MCF 10A (cell line): ENCODE measurements at places on chromosomes 7 and 10. TPM values are rescaled to one million over a fixed set of nuclear protein-coding genes. Genes with fewer than 3 reads are reported as not detected.

DNA sequence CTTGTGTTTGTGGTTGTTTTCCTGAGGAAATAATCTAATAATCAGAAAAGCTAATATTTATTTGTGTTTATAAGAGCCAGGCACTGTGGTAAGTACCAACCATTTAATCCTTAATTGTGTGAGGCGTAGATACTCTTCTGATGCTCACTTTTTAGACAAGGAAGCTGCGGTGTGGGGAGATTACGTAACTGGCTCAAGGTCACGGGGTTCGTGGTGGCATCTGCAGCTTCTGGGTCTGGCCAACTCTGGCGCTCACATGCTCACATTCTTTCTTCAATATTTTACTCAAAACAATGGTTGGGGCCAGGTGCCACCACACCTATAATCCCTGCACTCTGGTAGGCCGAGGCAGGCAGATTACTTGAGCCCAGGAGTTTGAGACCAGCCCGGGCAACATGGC is 77.6 kb downstream of the RALA start:
- H3K36me3 ChIP-seq = peaks cover 51% of the 10 kb centered on the region
- H3K27me3 ChIP-seq = no peaks in the 10 kb centered on the region
- no peak overlapping the region for H3K4me3 ChIP-seq
- peaks cover 16% of the 10 kb centered on the region for H3K4me1 ChIP-seq

The RTKN2 gene
- 1.6 and 2.6 TPM in 2 replicates for total RNA-seq

DNA sequence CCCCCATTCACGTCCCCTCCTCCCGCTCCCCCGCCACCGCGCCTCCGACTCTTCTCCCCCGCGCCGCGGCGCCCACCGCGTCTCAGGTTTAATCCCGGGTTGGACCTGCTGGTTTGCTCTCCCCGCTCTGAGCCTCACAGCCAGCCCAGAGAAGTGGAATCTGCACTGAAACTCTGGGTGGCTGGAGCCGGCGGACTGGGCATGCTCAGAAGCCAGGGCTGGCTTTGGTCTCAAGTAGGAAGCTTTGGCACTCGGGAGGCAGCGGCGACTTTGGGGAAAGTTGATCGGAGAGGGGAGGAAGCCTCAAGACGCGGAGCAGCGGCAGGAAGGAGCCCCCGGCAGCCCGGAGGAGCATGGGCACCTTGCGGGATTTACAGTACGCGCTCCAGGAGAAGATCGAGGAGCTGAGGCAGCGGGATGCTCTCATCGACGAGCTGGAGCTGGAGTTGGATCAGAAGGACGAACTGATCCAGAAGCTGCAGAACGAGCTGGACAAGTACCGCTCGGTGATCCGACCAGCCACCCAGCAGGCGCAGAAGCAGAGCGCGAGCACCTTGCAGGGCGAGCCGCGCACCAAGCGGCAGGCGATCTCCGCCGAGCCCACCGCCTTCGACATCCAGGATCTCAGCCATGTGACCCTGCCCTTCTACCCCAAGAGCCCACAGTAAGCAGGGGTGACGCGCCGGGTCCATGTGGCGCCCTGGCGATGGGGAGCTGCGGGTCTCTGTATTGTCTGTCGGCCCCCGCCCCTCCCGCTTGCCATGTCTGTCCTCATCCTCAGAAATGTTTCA is at the start of gene PRKG1:
Gene PRKG1, plus strand, starts transcription at position 250 of the 791 bp plus-strand sequence.
- H3K4me3 ChIP-seq = peak within 1 kb of the TSS; percentile 80
- H3K27me3 ChIP-seq = peaks cover 88% of the 10 kb centered on the region
- no peak for DNase-seq
- no peaks in the 10 kb centered on the region for H3K4me1 ChIP-seq
- H3K36me3 ChIP-seq = no peaks in the 10 kb centered on the region

The HOGA1 gene
- total RNA-seq = 0.88 and 1.7 TPM in 2 replicates

- H3K4me3 ChIP-seq = no peak overlapping the region
- no peak overlapping the region for H3K27ac ChIP-seq
- H3K36me3 ChIP-seq = no peaks in the 10 kb centered on the region
- no peak for DNase-seq
Observed at GRCh38 chr7:26639111-26639510, 225.3 kb downstream of the SKAP2 start.

GRCh38 chr10:28842321-28842720 is 165.0 kb downstream of the BAMBI start:
- no peaks in the 10 kb centered on the region for H3K36me3 ChIP-seq
- H3K4me1 ChIP-seq = peaks cover 6% of the 10 kb centered on the region
- H3K27ac ChIP-seq = no peak overlapping the region
- no peak for DNase-seq
- H3K27me3 ChIP-seq = no peaks in the 10 kb centered on the region
